Choroid plexus epithelial cell (primary cell): ENCODE measurements at places on chromosomes 13 and 19.

- DNase-seq: no peak
These were observed 9.5 kb downstream of the MEF2B start for GRCh38 chr19:19160461-19161035.

GRCh38 chr19:12295191-12295590 lies 508 bp upstream of the ZNF44 start:
- DNase-seq: no peak

GRCh38 chr13:45353895-45354294 lies 12.9 kb upstream of the TPT1 start:
- DNase-seq: no peak

DNA sequence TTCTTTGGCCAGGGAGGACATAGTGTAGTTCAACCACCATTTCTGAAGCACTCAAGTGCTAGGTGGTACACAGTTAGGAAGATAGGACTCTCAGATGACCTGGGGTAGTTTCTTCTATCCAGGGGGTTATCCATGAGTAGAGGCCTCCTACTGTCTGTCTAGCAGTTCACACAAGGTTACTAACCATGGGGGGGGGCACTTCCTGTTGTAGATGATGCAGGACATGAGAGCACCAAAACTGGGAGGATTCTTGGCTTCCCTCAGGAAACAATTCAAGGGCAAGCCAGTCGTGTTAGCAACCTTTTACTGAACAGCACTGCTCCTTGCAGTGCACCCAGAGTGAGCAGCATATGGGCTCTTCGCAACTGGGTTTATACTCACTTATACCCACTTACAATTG lies 8.9 kb upstream of the TPP2 start:
- DNase-seq: no peak

DNA sequence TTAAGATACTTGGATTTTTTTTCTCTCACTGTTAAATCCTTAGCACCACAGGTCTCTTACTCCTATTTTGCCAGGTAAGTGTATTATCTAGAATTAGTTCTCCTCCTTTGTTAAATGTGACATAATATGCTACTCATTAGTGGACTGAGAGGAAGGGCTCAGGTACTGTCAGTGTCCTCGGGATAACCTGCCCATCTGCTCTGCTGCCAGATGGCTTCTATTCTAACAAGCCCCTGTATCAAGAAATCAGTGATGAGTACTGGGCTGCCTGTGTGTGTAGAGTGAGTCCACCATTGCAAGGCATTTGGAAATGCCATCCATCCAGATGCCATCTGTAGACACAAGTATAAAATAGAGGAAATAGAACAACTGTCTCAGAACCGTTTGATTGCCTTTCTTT lies 209.6 kb downstream of the ATP8A2 start:
- DNase-seq: no peak

DNA sequence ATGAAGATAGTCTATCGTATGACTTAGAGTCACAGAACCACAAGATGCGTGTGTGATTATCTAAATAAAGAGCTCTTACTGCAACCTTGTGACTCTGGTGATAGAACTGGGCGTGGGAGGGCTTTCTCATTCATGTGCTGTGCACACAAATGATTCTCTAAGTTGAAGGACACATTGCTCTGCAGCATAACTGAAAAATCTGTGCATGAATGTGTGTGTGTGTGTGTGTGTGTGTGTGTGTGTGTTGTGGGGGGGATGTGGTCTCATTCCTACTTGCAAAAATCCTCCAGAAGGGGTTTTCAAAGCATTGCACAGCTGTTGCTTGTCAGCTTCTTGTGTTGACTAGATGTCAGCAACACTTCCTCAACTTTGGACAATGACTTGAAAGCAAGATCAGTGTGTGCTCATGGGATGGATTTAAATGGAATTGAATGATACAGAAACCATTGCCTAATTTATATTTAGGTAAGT lies 22.4 kb downstream of the LRCH1 start:
- DNase-seq: peak; percentile 60

DNA sequence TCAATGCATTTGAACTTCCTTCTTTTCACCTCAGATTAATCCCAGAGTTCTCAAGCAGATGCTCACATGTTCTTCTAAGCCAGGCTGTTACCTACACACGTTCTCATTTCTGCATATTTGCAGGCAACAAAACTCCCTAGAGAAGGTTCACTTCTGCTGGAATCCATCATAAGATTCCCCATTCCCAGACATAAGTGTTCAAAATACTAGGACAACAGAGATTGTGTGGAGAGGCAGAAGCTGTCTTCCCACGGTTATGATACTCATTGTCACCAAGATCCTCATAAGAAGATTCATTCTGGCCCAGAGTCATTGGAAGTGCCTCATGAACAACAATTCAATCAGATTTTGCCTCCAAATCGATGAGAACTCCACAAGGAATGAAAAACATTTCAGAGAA lies 931.6 kb upstream of the MIR17HG start:
- DNase-seq: peak; percentile 23

GRCh38 chr19:17436094-17436873 lies 12.2 kb downstream of the TMEM221 start:
- no peak for DNase-seq

DNA sequence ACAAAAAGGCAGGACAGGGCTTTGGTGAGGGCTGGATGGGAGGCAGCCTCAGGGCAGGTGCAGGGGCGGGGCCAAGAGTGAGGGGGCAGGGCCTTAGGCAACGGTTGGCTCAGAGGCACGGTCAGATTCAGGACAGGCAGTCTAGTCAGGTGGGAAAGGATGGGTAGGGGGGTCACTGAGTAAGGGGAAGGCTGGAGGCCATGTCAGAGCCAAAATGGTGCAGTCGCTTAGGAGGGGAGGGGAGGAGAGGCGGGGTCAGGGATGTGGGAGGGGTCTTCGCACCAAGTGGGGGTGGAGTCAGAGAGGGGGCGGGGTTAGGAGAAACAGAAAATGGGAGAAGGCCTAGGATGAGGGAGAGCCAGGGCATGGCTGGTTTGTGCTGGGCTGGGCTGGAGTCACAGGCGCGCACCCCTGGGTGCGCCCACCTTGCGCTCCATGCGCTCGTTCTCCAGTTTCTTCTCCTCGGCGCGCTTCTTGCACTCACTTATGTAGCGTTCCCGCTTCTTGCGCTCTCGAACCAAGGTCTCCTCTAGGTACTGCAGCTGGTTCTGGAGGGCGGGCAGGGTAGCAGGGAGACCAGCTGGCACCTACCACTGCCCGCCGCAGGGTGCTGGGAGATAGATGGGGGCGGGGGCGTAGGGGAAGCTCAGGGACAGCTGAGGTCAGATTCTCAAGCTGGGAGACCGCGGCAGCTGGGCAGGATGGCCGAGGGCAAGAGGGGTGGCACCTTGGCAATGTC lies 6.8 kb upstream of the RGL3 start:
- DNase-seq: no peak

- peak; percentile 58 for DNase-seq
These were observed 19.1 kb upstream of the KCTD4 start for GRCh38 chr13:45219938-45220375.

DNA sequence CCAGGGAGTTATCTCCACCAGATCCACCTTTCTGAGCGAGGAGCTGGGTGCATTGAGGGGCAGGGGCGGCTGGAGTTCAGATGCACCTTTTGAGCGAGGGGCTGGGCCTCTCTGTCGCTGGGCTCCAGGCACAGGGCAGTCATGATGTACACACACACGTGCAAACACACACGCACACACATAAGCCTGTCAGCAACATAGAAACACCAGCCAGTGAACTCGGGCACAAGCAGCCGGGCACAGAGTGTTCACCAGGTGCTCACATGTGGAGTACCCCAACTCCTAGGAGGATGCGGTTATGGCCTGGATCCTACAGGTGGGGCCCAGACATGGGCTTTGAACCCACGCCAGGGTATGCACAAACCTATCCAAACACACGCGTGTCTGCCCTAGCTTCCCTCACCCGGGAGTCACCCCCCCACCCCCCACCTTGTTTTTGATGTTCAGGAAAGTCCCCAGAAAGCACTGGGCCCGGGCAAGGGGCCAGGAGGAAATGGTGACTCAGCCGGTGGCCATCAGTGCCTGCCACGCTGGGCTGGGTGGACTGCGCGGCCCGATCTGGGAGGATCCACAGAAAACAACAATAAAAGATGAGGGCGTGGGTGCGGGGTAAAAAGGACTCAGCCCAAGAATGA lies 13.3 kb downstream of the ARRDC2 start:
- peak; percentile 96 for DNase-seq

DNA sequence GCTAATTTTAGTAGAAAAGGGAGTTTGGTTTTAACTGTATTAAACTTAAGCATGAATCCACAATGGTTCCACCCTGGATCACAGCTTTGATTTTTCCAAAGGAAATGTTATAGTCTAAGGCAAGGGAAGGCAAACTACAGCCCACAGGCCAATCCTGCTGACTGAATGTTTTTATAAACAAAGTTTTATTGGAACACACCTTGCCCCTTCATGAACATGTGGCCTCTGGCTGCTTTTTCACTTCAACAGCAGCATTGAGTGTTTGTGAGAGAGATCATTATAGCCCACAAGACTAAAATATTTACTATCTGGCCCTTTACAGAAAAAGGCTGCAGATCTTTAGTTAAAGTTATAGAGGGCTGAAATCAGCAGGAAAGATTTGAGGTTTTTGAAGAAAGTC lies 198.7 kb downstream of the IRS2 start:
- no peak for DNase-seq

GRCh38 chr19:49803529-49803856 lies 9.6 kb downstream of the FUZ start:
- no peak for DNase-seq

DNA sequence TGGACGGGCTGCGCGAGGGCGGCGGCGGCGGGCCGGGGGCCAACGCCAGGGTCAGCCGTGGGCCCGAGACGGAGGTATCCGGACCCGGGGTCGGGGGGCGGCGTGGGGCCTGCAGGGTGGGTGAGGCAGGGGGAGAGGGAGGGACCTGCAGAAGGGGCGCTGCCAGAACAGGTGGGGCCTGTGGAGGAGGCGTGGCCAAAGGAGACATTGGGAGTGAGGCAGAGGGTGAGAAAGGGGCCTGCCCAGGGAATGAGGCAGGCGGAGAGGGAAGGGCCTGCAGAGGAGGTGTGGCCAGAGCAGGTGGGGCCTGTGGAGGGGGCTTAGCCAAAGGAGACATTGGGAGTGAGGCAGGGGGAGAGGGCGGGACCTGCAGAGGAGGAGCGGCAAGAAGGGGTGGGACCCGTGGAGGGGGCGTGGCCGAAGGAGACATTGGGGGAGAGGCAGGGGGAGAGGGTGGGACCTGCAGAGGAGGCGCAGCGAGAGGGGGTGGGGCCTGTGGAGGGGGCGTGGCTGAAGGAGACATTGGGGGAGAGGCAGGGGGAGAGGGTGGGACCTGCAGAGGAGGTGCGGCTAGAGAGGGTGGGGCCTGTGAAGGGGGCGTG lies 4.2 kb downstream of the PRR36 start:
- peak; percentile 28 for DNase-seq

DNA sequence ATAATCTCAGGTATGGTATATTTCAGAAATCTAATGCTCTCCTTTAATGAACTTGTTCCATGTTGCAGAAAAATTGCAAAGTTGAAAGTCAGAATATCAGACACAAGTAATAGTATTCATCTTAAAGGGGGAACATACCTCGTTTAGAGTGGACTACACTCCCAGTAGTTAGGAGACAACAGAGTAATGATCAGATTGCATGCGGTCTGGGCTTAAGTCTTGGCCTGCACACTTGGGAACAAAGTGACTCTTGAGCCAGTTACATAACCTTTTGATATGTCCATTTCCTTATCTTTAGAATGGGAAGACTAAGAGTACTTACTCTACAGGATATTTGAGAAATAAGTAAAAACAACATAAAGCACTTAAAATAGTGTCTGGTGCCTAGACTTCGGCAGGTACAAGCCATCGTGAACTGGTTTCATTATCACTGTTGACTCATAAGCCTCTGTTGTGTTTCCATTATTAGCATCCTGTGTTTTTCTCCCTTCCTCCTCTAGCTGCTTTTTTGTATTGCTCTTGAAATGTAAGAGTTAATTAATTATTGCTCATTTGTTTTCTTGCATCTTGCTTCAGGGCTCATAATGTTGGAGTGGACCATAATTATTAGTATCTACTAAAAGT lies 53.0 kb downstream of the DPY19L3 start:
- DNase-seq: peak; percentile 40

DNA sequence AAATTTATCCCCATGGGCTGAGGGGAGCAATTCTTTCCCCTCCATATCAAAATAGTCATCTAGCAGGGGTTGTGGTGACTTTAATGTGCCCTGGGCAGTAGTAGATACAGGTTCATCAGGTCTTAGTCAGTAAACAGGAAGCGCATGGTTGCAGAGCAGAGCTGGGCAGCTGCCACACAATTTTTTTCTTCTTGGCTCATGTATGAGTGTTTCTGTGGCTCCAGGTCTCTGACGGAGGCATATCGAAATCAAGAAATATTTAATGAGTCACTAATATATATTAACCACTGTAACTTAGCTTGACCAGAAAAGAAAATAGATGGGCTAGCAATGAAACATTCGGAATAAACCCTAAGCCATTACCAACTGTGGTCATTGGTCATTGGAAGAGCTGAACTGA lies 68.4 kb upstream of the UBL3 start:
- peak; percentile 79 for DNase-seq

GRCh38 chr19:33624586-33624985 lies 2.8 kb downstream of the CHST8 start:
- DNase-seq: no peak

GRCh38 chr13:66222127-66222526 lies 1008.0 kb downstream of the PCDH9 start:
- no peak for DNase-seq

GRCh38 chr19:29117926-29118325 lies 95.0 kb downstream of the UQCRFS1 start:
- no peak for DNase-seq
